ENCODE measurements at places on chromosomes 16 and 17. TPM values are rescaled to one million over a fixed set of nuclear protein-coding genes. Genes with fewer than 3 reads are reported as not detected.

Gene SCRN2
- total RNA-seq = 17.4 TPM

Gene MATCAP1
- 9.5 TPM for total RNA-seq

DNA sequence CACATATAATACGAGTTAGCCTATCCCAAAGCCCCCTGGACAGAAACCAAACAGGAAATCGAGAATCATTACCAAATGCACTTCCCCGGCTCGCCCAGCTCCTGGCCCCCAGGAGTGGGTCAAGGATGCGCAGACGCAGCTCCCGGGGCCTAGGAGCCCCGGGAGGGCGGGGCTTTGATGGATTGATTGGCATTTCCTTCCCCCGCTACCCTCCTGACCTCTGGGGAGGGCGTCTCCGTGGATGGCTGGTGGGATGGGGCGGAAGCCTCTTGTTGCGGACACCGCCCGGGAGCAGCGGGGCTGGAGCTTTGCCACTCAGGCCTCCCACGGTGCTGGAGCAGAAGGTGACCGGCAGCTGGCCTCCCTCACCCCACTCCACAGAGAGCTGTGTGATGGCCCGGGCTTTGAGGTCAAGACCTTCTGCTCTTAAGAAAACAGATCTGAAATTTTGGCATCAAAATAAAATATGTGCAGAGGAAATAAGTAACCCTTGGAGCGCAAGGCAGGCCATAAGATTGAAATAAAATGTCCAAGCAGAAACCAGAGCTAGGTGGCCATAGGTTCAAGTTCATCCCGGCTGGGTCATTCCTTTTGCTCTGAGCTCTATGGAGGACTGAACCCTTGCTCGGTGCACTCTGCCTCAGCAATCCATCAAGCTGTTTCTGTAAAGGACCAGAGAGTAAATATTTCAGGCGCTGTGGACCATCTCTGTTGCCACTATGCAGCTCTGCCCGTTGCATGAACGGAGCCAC lies 262.3 kb downstream of the SOX9 start:
- no peak for ATAC-seq

- ATAC-seq = no peak
Observed at GRCh38 chr17:334974-335481, 17.6 kb downstream of the RPH3AL start.

DNA sequence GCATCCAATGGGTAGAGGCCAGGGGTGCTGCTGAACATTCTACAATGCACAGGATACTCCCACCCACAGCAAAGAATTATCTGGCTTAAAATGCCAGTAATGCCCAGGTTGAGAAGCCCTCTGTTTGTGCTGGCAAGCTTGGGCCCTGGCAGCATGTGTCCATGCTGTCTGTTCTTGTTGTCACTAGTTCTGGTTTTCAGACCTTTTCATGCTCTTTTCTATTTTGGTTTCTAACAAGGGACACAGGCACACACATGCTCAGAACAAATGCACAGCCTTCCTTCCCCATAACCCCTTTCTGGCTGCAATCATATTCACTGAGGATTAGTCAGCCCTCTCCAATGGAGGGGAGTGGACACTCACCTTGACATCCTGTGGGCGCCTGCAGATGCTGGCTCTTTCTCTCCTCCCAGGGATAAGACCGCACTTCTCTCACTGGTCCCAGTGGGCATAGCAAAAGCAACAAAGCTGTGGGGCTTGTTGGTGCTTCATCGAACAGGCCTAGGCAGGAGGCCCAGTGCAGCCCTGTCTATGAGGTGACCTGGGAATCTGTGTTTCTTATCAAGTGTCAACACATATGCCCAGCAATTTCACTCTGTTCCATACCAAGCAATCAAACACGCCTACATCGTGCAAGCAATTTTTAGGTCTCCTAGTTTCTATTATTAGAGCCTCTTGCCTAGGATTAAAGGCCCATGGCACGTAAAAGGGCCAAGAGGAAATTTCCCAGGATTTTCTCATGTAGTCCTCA lies 271.1 kb upstream of the CCL2 start:
- no peak for ATAC-seq

DNA sequence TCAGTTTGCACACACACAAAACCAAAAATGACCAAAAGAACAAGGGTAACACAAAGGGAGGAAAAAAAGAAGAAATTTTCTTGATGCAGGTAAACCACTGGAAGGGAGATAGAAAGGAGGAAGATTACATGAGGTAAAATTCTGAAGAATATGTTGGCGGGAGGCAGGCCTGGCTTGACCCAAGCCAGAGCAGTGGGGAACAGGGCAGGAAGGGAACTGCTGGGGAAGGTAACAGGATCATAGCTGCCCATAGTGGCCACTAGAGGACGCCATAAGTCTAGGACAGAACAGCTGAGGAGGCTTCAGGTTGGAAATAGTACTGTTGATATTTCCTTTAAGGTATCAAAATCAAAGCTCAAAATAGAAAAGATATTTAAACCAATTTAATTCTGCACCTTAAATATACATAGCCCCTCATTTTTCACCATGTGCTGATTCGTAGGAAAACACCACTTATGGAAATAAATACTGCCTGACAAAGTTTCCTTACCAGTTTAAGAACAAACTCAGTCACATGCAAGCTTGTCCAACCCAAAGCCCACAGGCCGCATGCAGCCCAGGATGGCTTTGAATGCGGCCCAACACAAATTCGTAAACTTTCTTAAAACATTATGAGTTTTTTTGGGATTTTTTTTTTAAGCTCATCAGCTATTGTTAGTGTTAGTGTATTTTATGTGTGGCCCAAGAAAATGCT lies 15.5 kb downstream of the VPS35 start:
- peak; percentile 53 for ATAC-seq

- no peak for ATAC-seq
Observed at GRCh38 chr17:15381707-15382106, 40.3 kb upstream of the TEKT3 start.

DNA sequence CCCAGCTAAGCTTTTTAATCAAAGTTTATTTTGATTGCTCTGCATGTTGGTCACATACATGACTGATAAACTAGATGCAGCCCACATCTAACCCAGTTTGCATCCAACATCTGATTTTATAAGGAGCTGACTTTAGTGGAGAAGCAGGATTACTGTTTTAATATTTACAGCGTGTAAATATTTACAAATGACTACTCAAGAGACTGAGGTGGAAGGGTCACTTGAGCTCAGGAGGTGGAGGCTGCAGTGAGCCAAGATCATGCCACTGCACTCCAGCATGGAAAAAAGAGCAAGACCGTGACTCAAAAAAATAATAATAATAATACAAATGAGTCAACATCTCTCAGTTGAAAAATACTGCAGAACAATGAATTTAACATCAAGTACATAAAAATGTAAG lies 50.8 kb downstream of the PARN start:
- ATAC-seq = no peak

GRCh38 chr16:548586-548985 lies 11.6 kb upstream of the PRR35 start:
- ATAC-seq = no peak

- no peak for ATAC-seq
Observed at GRCh38 chr17:32266389-32267301, 1.0 kb downstream of the RHBDL3 start.

DNA sequence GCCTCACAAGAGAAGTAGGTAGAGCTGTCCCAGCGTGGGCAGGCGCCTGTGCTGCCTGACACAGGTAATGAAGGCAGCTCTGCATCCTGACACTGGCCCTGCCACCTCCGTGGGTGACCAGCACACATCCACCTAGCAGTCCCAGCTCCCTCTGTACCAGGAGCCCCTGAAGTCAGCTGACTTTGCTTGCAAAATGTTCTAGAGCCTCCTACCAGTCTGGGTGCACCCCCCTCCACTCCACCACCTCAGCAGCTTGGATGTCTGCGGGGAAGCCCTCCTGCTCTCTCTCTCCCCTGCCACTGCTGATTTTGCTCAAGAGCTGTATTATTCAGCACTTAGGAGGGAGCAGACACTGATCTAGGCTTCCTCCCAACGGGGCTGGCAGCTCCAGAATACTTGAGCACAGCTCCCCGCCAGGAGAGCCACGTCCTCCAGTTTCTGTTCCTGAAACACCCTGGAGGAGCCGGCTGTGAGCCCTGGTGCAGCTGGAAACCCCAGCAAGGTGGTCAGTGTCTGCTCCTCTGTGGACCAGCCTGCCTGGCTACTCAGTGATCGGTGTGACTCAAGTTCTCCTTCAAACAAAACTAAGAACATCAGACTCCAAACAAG lies 1.0 kb downstream of the RNF166 start:
- no peak for ATAC-seq

GRCh38 chr16:16015849-16016248 lies 66.4 kb downstream of the ABCC1 start:
- no peak for ATAC-seq

DNA sequence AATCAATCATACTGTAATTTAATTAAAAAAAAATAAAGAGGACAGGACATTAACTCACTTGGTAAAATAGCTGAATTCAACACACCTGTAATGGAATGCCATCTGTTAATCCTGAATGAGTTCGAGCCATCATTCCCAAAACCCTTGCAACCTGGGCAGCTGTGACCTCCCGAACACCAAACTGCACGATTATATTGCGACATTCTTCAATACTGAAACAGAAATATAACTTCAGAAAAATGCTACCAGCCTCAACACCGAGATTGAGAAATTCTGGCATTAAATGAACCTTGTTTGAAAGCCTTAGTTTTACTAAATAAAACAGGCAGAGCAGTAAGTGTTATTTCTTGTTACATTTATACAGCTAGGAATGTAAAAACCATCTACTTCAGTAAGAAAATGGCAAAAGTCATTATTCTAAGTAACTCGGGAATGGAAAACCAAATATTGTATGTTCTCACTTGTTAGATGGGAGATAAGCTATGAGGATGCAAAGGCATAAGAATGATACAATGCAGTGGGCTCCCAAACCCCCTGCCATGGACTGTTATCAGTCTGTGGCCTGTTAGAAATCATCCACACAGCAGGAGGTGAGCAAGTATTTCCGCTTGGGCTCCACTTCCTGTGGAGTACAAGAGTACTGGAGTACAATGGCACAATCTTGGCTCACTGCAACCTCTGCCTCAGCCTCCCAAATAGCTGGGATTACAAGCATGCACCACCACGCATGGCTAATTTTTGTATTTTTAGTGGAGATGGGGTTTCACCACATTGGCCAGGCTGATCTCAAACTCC lies 46.5 kb downstream of the CNOT1 start:
- ATAC-seq = no peak

- ATAC-seq = no peak
Observed at GRCh38 chr17:45785480-45786193, 1.5 kb downstream of the CRHR1 start.

GRCh38 chr17:57622306-57622682 lies 122.8 kb downstream of the CCDC182 start:
- no peak for ATAC-seq

DNA sequence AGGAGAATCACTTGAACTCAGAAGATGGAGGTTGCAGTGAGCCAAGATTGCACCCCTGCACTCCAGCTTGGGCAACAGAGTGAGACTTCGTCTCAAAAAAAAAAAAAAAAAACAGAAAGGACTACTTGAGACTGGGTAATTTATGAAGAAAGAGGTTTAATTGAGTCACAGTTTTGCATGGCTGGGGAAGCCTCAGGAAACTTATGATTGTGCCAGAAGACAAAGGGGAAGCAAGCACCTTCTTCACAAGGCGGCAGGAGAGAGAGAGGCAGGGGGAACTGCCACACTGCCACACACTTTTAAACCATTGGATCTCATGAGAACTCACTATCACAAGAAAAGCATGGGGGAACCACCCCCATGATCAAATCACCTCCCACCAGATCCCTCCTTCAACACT lies 9.0 kb upstream of the MILR1 start:
- no peak for ATAC-seq

DNA sequence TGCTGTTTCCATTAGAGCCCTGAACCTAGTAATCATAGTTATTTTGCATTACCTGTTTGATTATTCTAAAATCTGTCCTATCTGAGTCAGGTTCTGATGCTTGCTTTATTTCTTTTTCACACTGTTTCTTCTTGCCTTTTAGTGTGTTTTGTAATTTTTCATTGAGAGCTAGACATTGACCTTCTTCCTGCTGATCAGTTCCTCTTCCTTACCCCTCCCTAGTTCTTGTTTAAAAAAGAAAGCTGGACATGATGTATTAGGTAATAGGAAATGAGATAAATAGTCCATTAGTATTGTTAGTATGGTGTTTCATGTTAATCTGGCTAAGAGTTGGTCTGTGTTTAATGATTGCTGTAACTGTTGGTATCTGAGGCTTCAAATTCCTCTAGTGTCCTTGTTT lies 13.4 kb downstream of the WWP2 start:
- no peak for ATAC-seq

GRCh38 chr16:49581630-49582298 lies 208.2 kb downstream of the C16orf78 start:
- ATAC-seq = no peak

DNA sequence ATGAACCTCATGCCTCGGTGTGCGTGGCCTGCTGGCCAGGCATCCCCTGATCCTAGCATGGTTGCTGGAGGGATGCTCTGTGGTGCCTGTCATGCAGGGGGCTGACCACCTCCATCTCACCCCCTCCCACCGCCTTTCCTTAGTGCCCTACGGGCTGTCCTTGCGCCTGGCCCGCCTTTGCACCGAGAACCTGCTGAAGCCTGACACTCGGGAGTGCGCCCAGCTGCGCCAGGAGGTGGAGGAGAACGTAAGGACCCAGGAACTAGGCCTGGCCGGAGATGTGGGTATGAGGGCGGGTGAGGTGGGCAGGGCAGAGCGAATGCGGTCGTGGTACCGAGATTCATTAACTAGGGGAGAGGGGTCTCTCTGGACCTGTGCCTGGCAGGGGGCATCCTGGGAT lies 19.0 kb downstream of the ITGB4 start:
- ATAC-seq = no peak

- ATAC-seq = no peak
Observed at GRCh38 chr17:14776791-14777190, 475.9 kb downstream of the HS3ST3B1 start.
